ENCODE measurements at places on chromosomes 1 and 21.

DNA sequence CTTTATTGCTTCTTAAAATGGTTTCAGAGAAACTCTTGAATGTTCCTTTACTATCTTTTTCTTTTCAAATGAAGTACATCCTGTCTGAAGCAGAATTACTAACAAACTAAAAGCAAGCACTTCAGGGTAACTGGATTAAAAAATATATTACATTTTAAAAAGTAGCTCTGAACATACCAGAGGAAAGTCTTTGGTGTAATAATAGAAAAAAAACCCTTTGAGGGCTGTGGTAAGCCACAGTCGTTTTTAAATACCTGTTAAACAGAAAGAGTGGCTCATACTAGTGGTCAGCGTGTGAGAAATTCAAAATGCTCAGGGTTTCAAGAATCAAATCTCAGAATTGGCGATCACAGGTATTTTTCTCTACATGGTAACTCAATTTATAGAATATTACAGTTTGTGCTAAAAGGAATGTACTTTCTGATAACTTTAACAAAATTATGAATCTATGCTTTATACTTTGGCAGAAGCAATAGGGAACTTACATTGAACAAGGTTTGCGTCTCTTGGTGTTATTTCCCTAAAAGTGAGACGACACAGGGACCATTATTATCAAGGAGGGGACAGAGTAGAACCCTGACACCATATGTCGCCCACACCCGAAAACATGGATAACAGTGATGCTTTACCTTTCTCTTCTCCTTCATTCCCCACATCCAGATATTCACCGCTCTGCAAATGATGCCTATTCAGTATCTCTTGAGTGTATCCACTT, 97.0 kb upstream of the DPH5 start:
- DNase-seq, result no peak

GRCh38 chr1:201653233-201653632, 114.3 kb downstream of the NAV1 start:
- DNase-seq, result no peak

GRCh38 chr21:17195976-17196375, 316.9 kb upstream of the CXADR start:
- DNase-seq, result no peak

DNA sequence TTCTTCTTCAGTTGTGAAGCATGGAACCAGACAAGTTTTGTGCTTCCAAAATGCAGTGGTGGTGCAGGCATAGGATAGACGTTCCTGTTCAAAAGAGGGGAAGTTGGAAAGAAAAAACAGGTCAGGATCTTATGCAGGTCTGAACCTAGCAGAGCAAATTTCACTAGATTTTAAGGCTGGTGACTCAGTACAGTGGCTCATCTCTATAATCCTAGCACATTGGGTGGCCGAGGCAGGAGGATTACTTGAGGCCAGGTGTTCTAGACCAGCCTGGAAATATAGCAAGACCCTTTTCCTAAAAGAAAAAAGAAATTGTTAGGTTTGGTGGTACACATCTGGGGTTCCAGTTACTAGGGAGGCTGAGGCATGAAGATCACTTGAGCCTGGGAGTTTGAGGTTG, 88.1 kb downstream of the OBSCN start:
- DNase-seq, result no peak

DNA sequence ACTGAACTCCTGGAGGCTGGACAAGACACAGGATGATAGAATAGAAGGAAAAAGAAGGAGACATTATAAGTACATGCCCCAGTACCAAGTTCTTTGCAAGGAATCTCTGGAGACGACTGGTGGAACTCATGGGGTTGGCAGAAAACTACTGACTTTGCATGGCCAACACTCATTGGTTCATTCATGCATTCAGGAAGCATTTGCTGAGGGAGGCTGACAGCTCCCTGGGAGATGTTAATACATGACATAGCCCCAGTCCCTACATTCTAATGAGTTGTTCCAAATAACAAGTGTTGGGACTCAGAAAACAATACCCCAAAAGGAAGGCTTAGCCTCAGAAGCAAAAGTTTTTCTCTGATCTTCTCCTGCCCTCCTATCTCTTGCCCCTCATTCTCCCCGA, 172.8 kb upstream of the IRF2BP2 start:
- DNase-seq, result no peak

DNA sequence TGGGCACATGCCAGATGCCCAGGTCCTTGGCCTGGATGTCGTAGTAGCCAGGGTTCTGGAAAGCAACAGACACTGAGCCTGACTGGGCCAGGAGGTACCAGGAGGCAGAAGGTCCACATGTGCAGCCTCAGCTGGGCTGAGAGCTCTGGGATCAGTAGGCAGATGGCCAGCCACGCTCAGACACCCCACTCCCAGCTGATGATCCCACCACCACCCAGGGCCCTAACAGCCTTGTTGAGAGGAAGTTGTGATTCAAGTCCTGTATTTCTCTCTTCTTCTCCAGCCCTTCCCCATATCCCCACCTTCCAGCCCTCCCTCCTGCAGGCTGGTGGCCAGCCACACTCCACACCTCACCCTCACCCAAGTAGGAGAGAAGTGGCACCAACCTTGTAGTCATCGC, 4.0 kb downstream of the ITLN2 start:
- DNase-seq, result no peak

Data from heart left ventricle (tissue), 16 donors.